Stimulated activated naive CD8-positive, alpha-beta T cell treated with anti-CD3 and anti-CD28 coated beads, Interleukin-15, Interleukin-2, amounts not matched to agents 100 U/mL and 50 U/mL, for 24 hours (primary cell): ENCODE measurements at places on chromosomes 12 and 14.
A peak's percentile ranks its signal among the peaks of the same experiment; 100 is the strongest.

- DNase-seq: no peak
Observed at GRCh38 chr12:23536293-23536692, 413.2 kb downstream of the SOX5 start.

- no peak for DNase-seq
Observed at GRCh38 chr12:119113496-119113986, 65.2 kb upstream of the HSPB8 start.

DNA sequence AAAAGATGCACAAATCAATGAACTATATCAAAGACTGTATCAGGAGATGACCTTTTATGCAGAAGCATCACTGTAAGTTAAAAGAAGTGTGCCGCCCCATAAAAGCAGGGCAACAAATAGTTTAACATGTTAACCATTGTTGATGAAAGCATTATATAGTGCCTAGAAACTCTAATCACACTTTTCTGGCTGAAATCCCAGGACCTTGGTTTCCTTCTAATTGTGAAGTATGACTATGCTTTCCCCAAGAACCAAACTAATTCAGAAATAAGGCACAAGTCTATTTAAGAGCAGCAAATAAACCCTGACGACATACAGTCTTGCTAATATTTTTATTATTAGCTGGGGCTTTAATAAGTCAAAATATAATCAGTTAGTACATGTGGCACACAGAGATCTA lies 21.7 kb downstream of the RACGAP1 start:
- no peak for DNase-seq

DNA sequence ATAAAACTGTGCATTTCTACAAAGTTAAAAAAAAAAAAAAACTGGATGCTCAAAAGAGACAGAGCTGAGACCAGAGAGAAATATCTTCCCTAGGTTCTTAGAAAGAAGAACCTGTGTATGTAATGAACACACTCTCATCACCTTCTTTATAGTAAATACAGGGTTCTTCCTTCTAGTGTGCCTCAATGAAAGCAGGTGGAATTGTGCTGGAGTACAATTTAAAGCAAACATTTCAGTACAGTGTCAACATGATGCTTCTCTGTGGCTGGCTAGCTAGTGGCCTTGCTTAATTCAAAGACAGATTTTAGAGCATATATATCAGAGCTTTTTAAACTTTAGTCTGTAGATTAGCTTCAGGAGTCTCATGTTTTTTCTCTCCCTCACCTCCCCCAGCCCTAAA lies 249.8 kb upstream of the ARHGAP5 start:
- no peak for DNase-seq

DNA sequence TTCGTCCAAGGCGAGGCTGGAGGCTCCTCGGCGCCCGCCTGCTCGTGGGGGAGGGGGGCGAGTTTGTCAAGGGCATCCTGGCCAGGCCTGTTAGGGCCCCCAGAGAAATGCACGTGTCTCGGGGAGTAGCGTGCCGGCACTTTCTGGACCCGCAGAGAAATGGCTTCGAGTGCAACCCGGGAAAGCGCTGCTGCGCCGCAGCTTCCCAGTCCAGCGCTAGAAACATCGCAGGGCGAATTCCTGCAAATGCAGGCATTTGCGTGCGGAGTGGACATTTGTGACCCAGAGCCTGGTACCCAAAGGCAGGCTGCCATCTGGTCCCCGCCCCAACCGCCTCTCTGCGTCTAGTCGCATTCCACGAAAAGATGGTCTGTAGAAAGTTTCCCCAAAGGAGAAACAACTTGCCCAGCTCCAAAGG lies 756 bp downstream of the LGR5 start:
- DNase-seq: no peak

GRCh38 chr14:31934767-31935266 lies 142.3 kb upstream of the ARHGAP5 start:
- DNase-seq: no peak

GRCh38 chr12:7047306-7047705 lies 13.2 kb upstream of the C1S start:
- DNase-seq: no peak

- DNase-seq: no peak
Observed at GRCh38 chr12:13082861-13083260, 20.6 kb downstream of the GSG1 start.

GRCh38 chr12:49019443-49020324 lies 1.1 kb upstream of the PRKAG1 start:
- DNase-seq: peak; percentile 61

DNA sequence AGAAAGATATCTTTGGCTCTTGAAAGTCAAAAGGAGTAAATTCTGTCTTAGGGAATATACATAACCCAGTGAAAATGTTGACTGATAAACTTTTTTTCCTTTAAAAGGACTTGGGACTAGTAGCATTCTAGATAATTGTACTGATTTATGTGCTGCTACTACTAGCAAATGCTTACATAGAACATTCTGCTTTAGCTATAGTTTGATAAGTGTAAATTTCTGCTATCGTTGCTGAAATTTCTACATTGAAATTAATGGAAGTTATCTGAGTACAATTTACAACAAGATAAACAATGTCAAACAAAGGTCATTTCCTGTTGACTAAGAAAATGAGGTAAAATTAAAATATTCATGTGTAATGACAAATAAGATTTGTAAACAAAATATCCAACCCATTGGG lies 48.3 kb upstream of the CNTN1 start:
- no peak for DNase-seq

GRCh38 chr12:8913702-8914032 lies 642 bp upstream of the PHC1 start:
- no peak for DNase-seq

GRCh38 chr14:92122351-92122677 lies 545 bp downstream of the CPSF2 start:
- DNase-seq: peak; percentile 18

GRCh38 chr12:12491606-12492005 lies 71.1 kb downstream of the DUSP16 start:
- no peak for DNase-seq

GRCh38 chr12:62643486-62643885 lies 176.9 kb downstream of the MON2 start:
- DNase-seq: no peak

DNA sequence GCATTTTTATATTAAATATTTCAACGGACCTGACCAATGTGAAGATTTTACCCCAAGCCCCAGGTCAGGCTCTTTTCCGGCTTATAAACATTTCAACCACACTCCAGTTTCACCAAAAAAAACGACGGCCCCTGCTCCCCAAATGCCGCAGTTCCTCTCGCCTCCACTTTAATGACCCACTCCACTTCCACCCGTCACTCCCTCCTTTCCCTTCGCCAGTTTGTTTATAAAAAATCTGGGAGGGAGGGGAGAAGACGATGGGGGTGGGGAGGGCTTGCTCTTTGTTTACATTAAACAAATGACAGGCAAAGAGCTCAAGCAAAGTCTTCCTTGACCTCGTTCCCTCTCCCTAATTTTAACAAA lies 5.4 kb downstream of the SIX6 start:
- DNase-seq: no peak

GRCh38 chr12:107242189-107242588 lies 148.8 kb upstream of the CRY1 start:
- no peak for DNase-seq

- DNase-seq: no peak
Observed at GRCh38 chr12:40183715-40184114, 41.1 kb upstream of the LRRK2 start.

- DNase-seq: peak; percentile 49
Observed at GRCh38 chr12:1811281-1811947, 9.0 kb upstream of the LRTM2 start.
